Activated T-helper 1 cell treated with anti-CD3 and anti-CD28 coated beads, Interleukin-2, amount 50 U/mL, for 16 hours (primary cell): ENCODE measurements at places on chromosomes 16 and 17.

GRCh38 chr17:39461926-39462569 is 762 bp downstream of the CDK12 start:
- no peak for DNase-seq

DNA sequence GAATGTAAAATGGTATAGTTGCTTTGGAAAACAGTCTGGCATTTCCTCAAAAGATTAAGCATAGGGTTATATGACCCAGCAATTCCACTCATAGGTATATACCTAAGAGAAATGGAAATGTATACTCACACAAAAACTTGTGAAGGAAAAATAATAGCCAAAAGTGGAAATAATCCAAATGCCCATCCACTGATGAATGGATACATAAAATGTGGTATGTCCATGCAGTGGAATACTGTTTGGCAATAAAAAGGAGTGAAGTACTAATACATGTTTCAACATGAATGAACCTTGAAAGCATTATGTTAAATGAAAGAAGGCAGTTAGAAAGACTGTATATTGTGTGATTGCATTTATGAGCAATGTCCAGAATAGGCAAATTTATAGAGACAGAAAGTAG is 25.1 kb downstream of the NUP93 start:
- no peak for DNase-seq

- no peak for DNase-seq
Measured at GRCh38 chr17:17297217-17297616, 6.0 kb upstream of the NT5M start.

GRCh38 chr16:13795131-13795530 is 124.8 kb upstream of the ERCC4 start:
- no peak for DNase-seq

GRCh38 chr16:56844056-56844455 is 21.0 kb upstream of the SLC12A3 start:
- no peak for DNase-seq
